ENCODE measurements at places on chromosomes 7 and 10. TPM values are rescaled to one million over a fixed set of nuclear protein-coding genes. Genes with fewer than 3 reads are reported as not detected.

DNA sequence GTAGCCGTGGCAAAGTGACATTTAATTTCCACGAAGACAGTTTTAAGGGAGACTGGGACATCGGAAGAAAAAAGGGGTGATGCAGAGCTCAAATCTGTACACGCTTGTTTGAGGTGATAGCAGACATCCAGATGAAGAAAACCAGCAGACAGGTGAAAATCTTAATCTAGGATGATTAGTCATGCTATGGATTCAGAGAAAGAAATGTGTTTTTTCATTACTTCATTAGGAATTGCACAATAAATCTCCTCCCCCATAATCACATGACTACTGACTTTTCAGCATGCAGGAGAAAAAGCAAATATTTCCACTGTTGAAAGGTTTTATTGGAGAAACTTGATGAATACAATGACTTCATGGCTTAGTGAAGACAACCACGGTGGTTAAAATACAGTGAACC lies 2.5 kb downstream of the NUDT5 start:
- DNase-seq, result no peak

- no peak for DNase-seq
These were observed 100.7 kb downstream of the FAM53B start for GRCh38 chr10:124643330-124644009.

GRCh38 chr7:46775776-46776175 lies 806.1 kb downstream of the TNS3 start:
- no peak for DNase-seq

GRCh38 chr7:102985176-102985783 lies 72.5 kb downstream of the LRRC17 start:
- DNase-seq, result no peak

GRCh38 chr10:4384245-4384644 lies 441.8 kb upstream of the AKR1E2 start:
- no peak for DNase-seq

- DNase-seq, result no peak
These were observed 6.8 kb downstream of the PTPN12 start for GRCh38 chr7:77543910-77544309.

TFR2 gene
- polyA plus RNA-seq, result 0.32 TPM

CFAP46 gene
- 4.9 TPM for polyA plus RNA-seq

CELF2 gene
- 0.08 TPM for polyA plus RNA-seq

SLC39A12 gene
- polyA plus RNA-seq, result not detected

All from SK-N-SH (cell line).